ENCODE measurements at places on chromosomes 1 and 21. TPM values are rescaled to one million over a fixed set of nuclear protein-coding genes. Genes with fewer than 3 reads are reported as not detected.

HOOK1 gene
- 0.33 TPM for total RNA-seq

BMP8B gene
- 3.2 TPM for total RNA-seq

CATSPER4 gene
- not detected for total RNA-seq

KCNE2 gene
- total RNA-seq = not detected

PRKAA2 gene
- 37.3 TPM for total RNA-seq

CTTNBP2NL gene
- total RNA-seq = 17.0 TPM

TPTE gene
- not detected for total RNA-seq

KRTAP7-1 gene
- total RNA-seq = not detected
